ENCODE measurements at places on chromosomes 2 and 18. TPM values are rescaled to one million over a fixed set of nuclear protein-coding genes. Genes with fewer than 3 reads are reported as not detected.

The SAG gene
- total RNA-seq: not detected

The ST6GAL2 gene
- total RNA-seq: 0.44 TPM

The SCTR gene
- not detected for total RNA-seq

The PLGLB2 gene
- total RNA-seq: 0.66 TPM

The CIB4 gene
- not detected for total RNA-seq

The MROH2A gene
- not detected for total RNA-seq

The FAM228A gene
- total RNA-seq: 1.5 TPM

The DNAH6 gene
- under 0.01 TPM for total RNA-seq

The GRB14 gene
- total RNA-seq: not detected

The FBLN7 gene
- 0.66 TPM for total RNA-seq
